ENCODE measurements at places on chromosomes 11 and 22.

DNA sequence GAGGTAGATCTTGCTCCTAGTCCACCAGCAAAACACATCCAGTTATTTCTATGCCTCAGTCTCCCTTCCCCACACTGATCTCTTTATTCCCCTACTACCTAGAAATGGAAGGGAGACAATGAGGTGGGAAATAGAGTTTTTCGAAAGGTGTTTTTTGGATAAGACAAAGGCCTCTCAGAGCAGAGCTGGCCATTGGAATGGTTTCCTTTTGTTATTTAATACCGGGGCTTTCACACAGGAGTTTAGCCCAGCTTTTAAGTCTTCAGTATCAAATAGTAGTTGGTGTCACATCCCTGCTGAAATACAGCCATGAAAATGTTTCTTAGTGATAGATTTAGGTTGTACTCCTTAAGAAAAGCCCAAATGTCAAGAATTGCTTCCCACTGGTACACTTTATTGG lies 65.4 kb upstream of the B3GAT1 start:
- no peak for DNase-seq

DNA sequence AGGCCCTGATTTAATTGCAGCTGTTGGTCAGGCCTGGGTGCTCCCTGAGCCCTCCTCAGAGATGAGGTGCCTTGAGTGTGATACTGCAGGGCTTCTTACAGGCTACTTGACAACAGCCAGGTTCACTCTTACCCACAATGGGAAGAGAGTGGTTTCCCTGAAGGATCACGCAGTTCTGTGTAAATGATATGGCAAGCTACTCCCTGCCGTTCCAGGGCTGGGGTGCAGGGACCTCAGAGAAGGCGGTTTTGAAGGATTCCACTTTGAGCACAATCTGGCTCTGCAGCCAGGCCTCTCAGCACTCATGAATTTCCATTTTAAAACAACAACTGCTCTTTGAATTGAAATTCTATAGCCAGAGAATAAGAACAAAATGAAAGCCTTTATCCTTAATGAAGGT lies 92.9 kb downstream of the SLC17A6 start:
- DNase-seq = no peak

- no peak for DNase-seq
Measured at GRCh38 chr22:46769191-46769675, 6.8 kb downstream of the TBC1D22A start.

GRCh38 chr22:50199829-50200460 lies 866 bp upstream of the SELENOO start:
- DNase-seq = no peak

GRCh38 chr11:120125024-120125423 lies 12.9 kb downstream of the TRIM29 start:
- no peak for DNase-seq

DNA sequence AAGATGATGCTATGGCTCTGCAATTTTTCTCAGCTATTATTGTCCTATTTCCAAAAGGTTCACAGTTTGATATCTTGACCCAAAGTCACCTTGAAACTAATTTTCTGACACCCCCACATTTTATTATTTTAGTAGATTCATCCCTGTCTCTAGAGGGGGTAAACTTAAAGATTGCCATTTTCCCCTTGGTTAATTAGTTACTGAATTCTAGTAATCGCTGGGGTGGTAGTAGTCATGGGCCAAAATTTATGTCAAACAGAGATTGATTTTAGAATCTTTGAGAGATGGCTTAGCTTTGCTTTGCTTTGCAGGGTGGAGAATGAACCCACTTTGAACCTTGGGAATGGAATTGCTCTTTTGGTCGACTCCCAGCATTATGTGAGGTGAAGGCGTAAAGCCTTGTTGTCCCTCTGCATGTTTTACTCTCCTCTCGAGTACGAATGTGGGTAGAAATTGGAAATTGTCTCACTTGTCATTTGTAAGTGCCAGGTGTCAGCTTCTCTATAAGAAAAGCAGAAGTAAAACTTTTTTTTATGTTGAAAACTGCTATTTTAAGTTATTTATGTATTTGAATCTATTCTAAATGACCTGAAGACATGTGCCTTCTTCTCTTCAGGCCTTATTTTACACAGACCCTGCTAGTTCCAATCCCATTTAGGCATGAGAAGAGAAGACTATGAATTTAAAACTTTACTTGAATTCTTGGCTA lies 42.4 kb upstream of the RCE1 start:
- no peak for DNase-seq

Data from dorsolateral prefrontal cortex (tissue), 122 donors.